ENCODE measurements at places on chromosomes 16 and 17.

DNA sequence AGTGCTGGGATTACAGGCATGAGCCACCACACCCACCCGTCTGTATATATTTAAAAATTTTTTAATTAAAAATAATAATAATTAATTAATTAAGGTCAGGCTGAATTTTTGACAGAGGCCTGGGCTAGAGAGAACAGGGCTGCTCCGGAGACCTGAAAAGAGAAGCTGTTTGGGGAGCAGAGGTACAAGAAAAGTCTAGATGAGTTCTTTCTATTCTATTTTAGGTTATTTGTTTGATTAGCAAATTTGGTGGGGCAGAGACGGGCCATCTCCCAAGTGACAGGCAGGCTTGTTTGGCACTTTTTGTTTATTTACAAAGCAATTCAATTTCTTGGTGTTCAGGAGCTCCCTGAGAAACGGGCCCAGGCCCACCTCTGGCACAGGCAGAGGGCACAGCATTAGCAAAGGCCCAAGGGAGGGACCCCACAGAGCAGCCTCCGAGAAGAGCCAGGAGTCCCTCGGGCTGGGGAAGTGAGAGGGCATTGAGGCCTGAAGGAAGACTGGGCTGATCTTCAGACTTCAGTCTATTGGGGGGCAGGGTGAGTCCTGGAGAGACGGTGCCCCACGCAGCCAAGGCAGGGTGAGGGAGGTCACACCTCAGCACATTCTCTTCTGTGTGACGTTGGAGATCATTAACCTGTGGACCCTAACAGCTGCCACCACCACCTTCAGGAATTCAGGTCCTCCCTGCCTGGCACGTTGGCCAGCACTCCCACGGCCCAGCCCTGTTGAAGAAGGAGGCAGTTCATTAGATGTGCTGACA lies 10.8 kb upstream of the RIPOR1 start:
- no peak for DNase-seq

DNA sequence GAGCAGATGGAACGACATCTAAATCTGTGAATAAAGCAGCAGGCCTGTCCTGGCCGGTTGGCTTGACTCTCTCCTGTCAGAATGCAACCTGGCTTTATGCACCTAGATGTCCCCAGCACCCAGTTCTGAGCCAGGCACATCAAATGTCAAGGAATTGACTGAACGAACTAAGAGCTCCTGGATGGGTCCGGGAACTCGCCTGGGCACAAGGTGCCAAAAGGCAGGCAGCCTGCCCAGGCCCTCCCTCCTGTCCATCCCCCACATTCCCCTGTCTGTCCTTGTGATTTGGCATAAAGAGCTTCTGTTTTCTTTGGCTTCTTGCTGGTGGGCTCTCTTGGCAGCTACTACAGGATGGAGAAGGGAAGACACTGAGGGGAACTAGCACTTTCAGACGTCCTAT lies 4.1 kb upstream of the RSAD1 start:
- DNase-seq, result no peak

DNA sequence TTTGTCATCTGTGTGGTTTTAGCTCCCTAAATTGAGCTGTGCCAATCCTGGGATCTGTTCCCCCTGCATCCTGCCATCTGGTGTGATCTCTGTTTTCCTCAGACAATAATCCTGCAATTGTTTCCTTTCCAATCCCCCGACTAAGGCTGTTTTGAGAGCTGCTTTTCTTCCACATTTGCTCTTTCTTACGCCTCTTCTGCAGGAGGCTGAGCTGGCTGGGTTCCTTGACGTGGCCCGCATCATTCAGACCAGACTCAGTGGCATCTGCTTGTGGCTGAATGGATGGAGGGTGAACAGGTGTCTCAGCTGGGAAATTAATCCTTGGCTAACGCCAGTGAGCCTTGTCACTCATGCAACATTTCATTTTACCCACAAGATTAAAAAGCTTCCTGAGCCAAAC lies 9.8 kb upstream of the MED9 start:
- DNase-seq, result no peak

- no peak for DNase-seq
Observed at GRCh38 chr17:78953356-78954350, 26.1 kb downstream of the LGALS3BP start.

- DNase-seq, result no peak
Observed at GRCh38 chr16:89988951-89989350, 30.3 kb downstream of the DBNDD1 start.

GRCh38 chr16:83793179-83793578 lies 14.6 kb upstream of the HSBP1 start:
- DNase-seq, result no peak

- DNase-seq, result no peak
Observed at GRCh38 chr16:83727751-83728352, 79.9 kb upstream of the HSBP1 start.

DNA sequence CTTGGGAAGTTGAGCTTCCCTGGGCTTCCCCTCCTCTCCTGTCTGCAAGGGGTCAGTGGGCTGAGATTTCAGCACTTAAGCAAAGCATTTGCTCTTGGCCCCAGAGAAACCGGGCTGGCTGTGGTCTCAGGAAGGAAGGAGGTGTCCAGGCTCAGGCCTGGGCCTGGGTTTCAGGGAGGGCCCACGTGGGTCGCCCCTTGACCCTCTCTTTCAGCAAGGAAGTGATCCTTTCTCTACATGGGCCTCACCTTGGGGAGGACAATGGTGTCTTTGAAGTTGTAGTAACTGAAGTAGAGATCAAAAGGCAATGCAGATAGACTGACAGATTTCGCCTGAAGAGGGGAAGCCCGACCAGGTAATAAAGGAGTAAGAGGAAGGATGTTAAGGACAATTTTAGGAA lies 2.7 kb downstream of the NOD2 start:
- no peak for DNase-seq

GRCh38 chr16:85859818-85860125 lies 39.2 kb upstream of the IRF8 start:
- no peak for DNase-seq

DNA sequence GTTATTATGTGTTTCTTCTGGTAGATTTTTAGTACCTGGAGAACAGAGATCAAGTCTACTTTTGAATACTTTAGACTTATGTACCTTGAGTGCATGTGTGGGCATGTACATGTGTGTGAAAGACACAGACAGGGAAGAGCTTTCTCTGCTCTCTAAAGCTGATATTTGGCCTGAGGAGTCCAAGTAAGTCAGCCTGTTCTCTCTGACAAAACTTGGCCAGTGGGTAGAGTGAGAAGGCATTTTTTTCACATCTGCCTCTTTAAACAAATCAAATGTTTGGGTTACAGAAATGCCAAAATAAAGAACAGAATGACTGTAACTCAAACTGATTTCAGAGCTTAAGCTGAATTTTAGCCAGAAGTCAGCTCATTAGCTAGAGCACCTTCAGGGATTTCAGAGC lies 309.7 kb upstream of the DYNLRB2 start:
- no peak for DNase-seq

GRCh38 chr17:37829592-37830123 lies 84.8 kb upstream of the HNF1B start:
- DNase-seq, result no peak

GRCh38 chr16:52597772-52598483 lies 51.0 kb upstream of the TOX3 start:
- DNase-seq, result no peak

GRCh38 chr16:55495616-55496289 lies 13.1 kb upstream of the LPCAT2 start:
- no peak for DNase-seq

GRCh38 chr16:14071576-14072271 lies 605 bp downstream of the MRTFB start:
- peak; percentile 66 for DNase-seq

DNA sequence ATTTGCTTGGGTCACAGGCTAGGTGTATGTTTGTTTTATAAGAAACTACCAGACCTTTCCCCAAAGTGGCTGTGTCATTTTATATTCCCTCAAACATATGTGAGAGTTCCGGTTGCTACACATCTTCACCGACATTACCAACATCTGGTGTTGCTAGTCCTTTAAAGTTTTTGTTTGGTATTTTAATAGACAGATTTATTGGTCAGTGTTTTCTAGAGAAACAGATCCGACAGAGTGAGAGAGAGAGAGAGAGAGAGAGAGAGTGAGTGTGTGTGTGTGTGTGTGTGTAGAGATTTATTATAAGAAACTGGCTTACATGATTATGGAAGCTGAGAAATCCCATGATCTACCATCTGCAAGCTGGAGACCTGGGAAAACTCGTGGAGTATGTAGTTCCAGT lies 31.0 kb downstream of the LDHD start:
- DNase-seq, result no peak

DNA sequence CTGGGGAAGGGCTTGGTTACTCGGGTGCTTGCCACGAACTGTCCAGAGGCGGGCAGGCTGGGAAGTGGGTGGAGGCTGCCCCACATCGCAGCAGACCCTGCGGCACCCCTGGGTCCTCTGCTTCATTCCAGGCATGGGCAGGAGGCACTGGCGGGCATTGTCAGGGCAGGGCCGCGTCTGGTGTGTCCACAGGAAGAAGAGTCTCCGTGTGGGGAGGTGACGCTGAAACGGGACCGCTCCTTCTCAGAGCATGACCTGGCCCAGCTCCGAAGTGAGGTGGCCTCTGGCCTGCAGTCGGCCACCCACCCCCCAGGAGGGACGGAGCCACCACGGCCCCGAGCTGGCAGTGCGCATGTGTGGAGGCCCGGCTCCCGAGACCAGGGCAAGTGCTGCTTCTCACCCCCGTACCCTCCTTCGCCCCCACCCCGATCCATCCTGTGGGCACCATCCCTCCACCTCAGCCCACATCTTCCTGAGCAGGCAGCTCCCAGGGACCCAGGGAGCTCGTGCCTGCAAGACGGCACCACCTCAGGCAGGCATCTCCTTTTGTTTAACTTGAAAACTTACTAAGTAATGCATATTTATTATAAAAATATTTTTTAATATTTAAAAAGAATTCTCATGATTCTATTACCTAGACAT lies 14.3 kb upstream of the TCF25 start:
- no peak for DNase-seq

- DNase-seq, result peak; percentile 62
Observed at GRCh38 chr17:39618246-39618913, 8.4 kb upstream of the PPP1R1B start.

GRCh38 chr17:80859002-80859941 lies 132.4 kb upstream of the CHMP6 start:
- DNase-seq, result peak; percentile 84

DNA sequence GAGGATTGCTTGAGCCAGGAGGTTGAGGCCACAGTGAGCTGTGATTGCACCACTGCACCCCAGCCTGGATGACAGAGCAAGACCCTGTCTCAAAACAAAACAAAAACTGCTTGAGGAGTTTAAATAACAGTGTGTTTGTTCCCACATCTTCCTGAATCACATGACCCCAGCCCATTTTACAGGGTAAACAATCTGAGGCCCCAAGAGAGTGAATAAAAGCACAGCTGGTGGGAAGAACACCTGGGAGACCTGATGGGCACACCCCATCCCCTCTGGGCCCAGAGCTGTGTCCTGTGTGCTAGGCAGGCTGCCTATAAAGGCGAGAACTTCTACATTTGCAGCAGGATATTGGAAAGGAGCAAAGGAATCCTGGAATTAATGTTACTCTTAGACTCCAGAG lies 69.6 kb downstream of the PLXDC1 start:
- DNase-seq, result no peak

DNA sequence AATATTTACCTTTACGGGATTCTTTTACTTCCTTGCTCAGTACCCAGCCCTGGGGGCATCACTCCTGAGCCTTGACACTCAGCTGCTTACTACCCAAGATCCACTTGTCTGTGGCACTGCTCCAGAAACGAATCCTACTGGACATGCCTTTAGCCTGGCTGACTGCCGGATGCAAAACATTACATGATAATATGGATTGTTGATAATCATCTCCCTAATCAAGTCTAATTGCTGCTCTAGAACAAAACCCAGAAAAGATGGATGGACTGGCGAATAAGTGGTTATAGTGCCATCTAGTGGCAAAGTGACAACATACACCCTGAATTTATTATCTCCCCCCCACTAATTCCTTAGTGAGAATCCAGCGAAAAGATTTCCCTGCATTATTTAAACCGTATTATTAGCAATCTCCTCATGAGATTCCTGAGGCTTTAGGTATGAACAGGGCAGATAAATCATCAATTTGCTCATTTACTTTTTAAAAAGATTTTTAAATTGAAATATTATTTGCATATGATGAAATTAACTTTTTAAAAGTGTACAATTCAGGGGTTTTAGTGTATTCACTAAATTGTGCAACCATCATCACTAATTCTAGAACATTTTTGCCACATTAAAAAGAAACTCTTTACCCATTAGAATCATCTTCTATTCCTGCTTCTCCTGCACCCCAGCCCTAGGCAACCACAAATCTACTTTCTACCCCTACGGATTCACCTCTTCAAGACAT lies 61.6 kb downstream of the RGS9 start:
- DNase-seq, result no peak

DNA sequence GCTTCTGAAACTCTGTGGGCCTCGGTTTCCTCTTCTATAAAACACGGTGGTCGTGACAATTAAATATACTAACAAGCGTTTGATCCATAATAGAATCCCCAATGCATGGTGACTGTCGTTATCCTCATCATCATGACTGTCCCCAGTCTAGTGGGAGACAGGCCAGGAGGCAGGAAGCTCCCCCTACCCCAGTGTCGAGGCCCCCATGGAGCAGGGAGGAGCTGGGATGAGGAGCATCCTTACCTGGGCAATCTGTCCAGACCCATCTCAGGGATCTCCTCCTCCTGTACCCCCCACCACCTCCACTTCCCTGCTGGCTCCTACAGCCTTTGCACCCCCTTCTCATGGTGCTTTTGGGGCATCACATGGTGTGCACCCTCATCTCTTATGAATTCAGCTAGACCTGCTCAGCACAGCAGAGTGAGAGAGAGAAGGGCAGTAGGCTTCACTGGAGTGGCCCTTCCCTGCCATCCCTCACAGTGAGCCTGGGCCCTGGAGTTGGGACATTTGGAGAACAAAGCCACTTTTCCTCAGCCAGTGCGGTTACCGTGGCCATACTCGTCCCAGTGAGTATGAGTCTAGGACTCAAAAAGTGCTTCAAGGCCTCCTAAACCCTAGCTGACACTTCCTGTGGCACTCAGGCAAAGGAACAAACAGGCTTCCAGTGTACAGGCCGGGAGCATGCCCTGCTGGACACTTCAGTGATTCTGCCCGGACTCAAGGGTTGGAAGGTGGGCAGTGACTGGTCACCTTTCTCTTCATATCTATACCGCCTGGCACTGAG lies 148.6 kb downstream of the CLEC16A start:
- DNase-seq, result no peak

DNA sequence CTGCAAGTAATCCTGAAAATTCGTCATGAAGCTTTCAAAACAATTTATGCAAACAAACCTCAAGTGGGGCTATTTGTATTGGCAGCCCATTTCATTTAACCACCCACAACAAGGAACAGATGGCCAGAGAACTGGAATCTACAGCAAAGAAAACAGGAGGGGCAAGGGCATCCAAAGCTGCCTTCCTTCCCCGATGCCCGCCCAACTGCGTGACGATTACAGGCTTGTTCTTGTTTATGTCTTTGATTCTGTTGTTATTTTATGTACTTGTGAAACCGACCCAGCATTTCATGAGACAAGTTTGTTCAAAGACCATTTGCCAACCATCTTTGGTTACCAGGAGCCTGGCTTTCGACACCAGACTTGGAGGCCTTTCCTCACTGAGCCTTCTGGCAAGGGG lies 59.1 kb upstream of the IRX6 start:
- DNase-seq, result no peak

GRCh38 chr17:60390925-60391470 lies 935 bp downstream of the USP32 start:
- DNase-seq, result no peak
